Fibroblast of lung (primary cell): ENCODE measurements at places on chromosomes 12 and 14.
A peak's percentile ranks its signal among the peaks of the same experiment; 100 is the strongest.

DNA sequence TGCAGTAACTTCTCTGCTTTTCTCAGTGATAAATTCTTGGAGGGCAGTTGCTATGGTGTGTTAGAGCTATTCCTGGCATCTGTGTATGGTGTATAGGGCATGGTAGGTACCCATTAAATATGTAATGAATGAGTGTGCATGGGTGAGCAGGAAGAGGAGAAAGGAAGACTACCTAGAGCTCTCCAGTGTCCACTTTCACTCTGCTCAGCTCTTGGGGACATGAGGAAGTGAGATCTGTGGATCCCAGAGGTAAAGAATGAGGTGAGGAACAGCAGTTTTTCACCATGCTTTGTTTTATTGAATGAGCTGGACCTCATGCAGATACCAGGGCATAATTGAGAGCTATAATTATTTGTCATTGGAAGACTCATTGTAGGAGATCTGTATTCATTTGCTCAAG, 444.8 kb upstream of the RGS6 start:
- no peak for DNase-seq

DNA sequence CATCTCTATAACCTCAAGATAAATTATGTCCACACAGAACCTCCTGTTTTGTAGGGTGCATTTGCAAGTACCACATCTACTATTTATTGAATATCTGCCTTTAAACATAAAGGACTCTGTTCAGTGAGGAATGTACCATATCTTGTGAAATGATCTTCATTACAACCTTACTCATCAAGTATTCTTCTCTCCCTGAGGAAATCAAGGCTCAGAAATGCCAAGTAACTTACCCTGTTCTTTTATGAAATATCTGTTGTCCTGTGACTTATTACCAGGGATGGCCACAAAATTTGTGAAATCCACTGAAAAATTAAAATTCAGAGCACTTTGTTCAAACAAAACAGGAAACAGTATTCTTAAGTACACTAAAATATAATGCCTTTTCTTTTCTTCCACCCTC, 366.7 kb downstream of the GALC start:
- no peak for DNase-seq

- no peak for DNase-seq
Observed at GRCh38 chr12:131101703-131102492, 148.2 kb downstream of the ADGRD1 start.

DNA sequence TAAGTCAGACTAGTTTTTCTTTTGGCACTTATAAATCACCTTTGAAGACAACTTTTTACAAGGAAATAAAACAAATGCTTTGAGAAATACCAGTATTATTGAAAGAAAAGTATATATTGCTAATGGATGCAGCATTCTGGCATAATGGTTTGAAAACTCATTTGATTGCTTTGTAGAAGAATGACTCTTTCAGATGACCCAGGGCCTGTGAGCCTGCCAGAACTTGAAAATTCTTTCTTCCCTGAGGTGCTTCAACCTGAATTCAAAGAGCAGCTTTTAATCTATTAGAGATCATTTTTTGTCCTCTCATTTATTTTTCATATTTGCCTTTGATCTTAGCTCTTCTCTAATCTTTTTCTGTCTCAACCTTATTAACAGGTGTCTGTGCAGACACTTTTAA, 87.4 kb downstream of the LRRK2 start:
- no peak for DNase-seq

DNA sequence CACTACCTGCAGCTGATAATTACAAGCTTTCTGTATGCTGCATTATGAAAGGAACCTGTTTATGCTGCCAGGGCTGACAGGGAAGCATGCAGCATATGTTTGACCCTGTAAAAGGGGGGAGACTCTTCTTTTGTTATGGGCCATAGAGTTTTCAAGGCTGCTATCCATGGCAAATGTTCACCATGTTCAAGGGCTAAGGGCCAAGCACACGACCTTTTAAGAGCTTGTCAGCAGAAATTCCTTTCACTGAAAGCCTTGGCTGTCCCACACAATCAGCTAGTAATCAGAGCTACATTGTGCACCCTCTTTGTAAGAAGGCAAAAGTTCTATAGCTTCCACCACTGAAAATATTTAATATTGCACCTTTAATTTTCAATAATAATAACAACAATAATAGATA, 74.2 kb upstream of the MBIP start:
- no peak for DNase-seq

GRCh38 chr12:94047781-94048567, 100.4 kb upstream of the PLXNC1 start:
- DNase-seq: no peak

DNA sequence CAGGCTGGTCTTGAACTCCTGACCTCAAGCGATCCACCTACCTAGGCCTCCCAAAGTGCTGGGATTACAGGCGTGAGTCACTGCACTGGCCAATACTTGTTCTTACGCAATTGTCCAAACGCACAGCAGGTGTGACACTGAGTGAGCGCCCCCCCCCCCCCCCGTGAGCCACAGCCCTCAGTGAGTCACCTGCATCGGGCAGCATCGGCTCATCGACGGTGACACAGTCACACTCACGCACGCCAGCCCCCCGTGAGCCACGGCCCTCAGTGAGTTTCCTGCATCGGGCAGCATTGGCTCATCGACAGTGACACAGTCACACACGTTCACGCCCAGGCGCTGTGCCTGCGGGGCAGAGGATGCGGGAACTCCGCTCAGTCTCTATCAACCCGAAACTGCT, 42.5 kb downstream of the GALNT9 start:
- DNase-seq: peak; percentile 13

- no peak for DNase-seq
Observed at GRCh38 chr12:93115198-93115601, 186.1 kb upstream of the EEA1 start.

GRCh38 chr12:113226696-113227568, 5.7 kb downstream of the TPCN1 start:
- DNase-seq: no peak

DNA sequence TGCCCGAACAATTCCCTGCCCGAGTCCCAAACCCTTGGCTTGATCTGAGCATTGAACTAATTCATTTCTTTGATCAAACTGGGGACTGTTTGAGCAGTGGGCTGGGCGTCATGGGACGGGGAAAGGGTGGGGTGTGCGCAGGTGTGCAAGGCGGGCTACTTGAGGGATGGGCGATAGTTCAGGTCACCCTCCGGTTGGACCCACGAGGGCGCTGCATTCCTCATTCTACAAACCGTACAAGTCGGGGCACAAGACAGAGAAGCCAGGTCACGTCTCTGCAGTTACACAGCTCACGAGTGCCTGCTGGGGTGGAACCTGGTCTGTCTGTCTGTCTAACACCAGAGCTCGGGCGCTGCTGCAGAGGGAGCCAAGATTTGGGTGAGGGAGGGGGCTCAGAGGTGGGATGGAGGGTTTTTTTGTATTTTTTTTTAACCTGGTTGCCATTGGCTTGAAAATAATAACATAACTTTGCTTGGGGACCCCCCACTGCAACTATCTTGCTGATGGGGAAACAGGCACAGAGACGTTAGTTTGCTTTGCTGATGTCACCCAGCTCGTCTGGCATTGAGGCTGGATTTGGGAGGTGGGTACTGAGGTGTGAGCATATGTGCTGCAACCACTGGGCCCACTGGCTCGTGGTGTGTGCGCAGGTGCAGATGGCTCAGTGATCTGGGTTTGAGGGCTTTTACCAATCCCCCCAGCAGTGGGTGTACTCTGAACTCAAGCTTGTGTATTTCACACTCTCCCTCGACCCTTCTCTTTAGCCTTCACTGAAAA, 7.6 kb upstream of the RTL1 start:
- DNase-seq: no peak

GRCh38 chr12:119412811-119413794, 78.6 kb downstream of the CCDC60 start:
- peak; percentile 38 for DNase-seq

GRCh38 chr12:50394469-50395029, 1.9 kb downstream of the FAM186A start:
- DNase-seq: no peak

- no peak for DNase-seq
Observed at GRCh38 chr14:54490445-54491175, 1.8 kb upstream of the GMFB start.

GRCh38 chr14:47240748-47241437, 434.5 kb downstream of the MDGA2 start:
- no peak for DNase-seq

DNA sequence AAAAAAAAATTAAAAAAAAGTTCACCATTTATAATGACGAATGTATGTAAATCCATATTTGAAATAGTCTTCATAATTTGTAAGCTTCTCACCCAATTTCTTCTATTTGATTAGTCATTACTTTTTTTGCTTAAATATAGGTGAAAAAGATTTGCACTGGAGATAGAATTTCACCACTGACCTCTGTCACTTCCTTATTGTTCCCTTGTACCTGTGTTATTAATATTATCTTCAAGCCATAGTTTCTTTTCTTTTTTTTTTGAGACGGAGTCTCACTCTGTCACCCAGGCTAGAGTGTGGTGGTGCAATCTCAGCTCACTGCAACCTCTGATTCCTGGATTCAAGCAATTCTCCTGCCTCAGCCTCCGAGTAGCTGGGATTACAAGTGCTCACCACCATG, 15.8 kb downstream of the TEP1 start:
- no peak for DNase-seq

- DNase-seq: peak; percentile 64
Observed at GRCh38 chr14:22976620-22977433, 5.5 kb downstream of the AJUBA start.

DNA sequence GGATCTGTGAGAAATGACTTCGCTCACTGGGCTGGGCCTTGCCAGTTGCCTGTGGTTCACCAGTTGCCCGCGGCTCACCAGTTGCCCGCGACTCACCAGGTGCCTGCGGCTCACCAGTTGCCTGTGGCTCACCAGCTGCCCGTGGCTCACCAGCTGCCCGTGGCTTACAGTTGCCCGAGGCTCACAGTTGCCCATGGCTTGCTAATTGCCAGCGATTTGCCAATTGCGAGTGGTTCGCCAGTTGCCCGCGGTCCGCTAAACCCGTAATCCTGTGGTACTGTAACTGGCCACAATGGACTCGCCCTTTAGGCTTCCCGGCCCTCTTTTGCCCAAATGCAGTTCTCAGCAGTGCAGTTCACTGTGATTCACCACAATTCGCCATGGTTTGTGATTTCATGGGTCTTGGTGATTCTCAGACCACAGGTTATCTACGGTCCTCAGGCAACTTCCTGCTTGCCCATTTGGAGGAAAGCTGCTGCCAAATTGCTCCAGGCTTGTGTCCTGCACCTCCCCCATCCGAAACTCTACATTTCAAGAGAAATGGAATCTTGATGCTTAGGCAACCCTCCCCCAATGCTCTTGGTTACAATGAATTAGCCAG, 15.0 kb upstream of the MEG3 start:
- DNase-seq: peak; percentile 77

GRCh38 chr12:68115281-68115680, 44.3 kb downstream of the IFNG start:
- DNase-seq: no peak

- no peak for DNase-seq
Observed at GRCh38 chr14:105854600-105855245, 328.3 kb downstream of the TMEM121 start.

GRCh38 chr12:18655351-18655750, 82.5 kb downstream of the PLCZ1 start:
- DNase-seq: no peak

DNA sequence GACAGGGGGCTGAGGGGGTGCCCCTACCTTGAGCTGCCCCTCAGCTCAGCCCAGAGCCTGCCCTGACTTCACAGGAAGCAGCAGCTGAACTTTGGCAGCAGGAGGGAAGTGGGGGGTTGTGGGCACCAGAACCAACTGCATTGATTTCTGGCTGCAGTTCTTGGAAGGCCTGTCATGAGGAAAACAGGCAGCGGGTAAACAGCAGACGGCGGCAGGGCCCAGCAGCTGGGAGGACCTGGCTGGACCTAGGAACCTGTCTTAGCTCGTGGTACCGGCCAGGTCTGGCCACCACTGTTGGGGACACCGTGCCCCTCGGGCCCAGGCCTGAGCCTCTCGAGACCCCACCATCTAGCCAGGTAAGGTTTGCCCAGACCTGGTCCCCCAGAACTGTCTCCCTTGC, 154.2 kb upstream of the MYL2 start:
- no peak for DNase-seq

GRCh38 chr14:68041876-68042354, 222.3 kb downstream of the RAD51B start:
- DNase-seq: no peak
